GM19239 (cell line): ENCODE measurements at places on chromosomes 7 and 10.

- peak; percentile 78 for DNase-seq
Measured at GRCh38 chr7:138161600-138162081, 85.4 kb downstream of the AKR1D1 start.

DNA sequence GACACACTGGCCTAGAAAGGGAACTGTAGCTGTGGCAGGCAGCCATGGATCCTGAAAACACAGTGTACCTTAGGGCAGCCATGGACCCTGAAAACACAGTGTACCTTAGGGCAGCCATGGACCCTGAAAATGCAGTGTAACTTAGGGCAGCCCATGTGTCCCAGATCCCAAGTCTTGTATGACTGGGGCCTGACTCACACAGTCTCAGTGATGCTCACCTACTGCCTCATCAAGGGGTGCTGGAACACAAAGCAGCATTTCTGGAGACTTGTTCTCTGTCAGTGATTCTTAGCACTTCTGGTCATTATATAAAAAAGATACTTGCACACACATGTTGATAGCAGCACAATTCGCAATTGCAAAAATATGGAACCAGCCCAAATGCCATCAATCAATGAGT lies 70.2 kb upstream of the LAMB4 start:
- DNase-seq: no peak

DNA sequence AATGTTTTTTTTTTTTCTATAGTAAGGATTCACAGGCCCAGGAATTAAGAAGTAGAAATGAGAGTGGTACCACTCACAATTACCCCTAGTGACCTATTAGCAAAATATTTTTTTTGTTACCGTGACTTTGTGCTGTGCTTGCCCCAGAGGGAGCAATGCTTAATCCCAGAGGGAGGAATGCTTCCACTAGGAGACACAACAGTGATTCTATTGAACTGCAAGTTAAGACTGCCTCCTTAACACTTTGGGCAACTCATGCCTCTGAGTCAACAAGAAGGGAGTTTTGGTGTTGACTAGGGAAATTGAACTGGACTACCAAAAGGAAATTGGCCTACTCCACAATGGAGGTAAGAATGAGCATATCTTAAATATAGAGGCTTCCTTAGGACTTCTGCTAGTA lies 17.2 kb upstream of the MEOX2 start:
- no peak for DNase-seq

- DNase-seq: no peak
Measured at GRCh38 chr10:132075909-132076577, 10.3 kb downstream of the JAKMIP3 start.

- DNase-seq: peak; percentile 48
Measured at GRCh38 chr10:12027539-12027938, 15.1 kb downstream of the UPF2 start.

- no peak for DNase-seq
Measured at GRCh38 chr10:79431891-79432831, 13.3 kb downstream of the ZCCHC24 start.

DNA sequence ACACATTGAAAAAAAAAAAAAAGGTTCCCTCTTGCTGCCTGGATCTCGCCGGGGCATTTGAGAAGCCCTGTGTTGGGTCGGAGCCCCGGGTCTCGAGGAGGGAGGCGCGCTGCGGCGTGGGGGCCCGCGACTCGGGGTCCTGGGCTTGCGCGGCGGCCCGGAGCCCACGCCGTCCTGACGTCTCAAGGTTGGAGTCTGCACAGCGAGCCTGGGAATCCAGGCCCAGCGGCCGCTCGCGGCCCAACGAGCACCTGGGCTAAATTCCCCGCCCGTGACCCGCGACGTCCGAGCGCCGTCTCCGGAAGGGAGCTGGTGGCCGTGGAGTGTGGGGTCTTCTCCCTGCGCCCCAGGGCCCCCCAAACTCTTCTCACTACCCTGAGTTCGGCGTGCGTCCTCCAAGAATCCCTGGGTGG lies 1.4 kb upstream of the CTBP2 start:
- DNase-seq: no peak

- DNase-seq: no peak
Measured at GRCh38 chr10:33326933-33327332, 7.5 kb downstream of the NRP1 start.
